Activated CD4-positive, alpha-beta T cell treated with anti-CD3 and anti-CD28 coated beads for 36 hours (primary cell): ENCODE measurements at places on chromosomes 11 and 22.
A peak's percentile ranks its signal among the peaks of the same experiment; 100 is the strongest.

DNA sequence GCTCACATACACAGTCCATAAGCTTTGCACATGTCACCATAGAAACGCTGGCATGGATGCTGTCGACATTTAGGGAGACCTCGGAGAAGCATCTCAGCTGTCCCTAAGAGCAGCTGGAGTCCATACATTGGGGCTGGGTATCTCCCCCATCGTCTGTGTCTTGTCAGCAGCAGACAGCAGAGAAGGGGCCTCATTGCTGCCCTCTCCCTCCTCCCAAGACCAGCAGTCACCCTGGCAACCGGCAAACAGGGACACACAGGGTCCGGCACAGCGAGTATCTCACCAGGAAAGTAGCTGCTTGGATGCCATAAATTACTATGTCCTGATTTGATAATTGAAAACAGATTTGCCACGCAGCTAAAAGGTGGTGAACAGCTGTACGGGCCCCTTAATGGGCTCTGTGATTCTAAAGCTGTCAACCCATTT, 84.4 kb downstream of the CD44 start:
- DNase-seq: no peak

GRCh38 chr11:130103296-130103814, 33.7 kb downstream of the APLP2 start:
- no peak for DNase-seq

- no peak for DNase-seq
These were observed 481.0 kb downstream of the SOX6 start for GRCh38 chr11:15875393-15875792.

DNA sequence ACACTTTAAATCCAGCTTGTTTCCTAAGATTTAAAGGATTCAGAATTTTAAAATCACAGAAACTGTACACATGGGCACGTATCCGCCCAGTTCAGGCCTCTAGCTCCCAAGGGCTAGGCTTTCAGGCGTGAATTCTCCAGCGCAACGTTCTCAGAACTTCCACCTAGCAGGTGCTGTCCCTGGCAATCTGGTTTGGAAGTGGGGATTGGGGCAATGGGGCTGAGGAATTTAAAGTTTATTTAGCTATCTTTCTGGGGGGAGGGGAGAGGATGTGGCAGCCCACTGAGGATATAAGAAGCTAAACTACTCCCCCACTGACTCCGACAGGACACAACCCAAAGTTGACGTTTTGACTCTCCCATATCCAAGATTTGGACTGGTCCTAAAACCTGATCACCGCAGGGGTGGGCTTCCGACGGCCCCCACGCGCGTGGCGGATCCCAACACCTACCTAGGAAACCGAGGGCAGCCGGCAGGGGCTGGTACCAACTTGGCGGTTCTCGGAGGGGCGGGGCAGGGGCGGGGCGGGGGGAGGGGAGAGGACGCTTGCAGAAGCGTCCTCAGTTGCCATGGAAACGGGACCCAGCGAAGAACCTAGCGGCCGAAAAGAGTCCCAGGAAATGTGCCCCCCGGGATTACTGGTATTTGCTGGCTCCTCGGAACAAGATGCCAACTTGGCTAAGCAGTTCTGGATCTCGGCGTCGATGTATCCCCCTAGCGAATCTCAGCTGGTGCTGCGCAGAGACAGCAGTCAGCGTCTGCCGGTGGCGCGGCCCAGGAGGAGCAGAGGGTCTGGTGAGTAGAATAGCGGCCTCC, at the start of gene HOATZ:
HOATZ (plus strand) TSS at position 563 of the 816 bp plus-strand sequence; CDS start at position 570, 7 bp downstream.
- peak; percentile 46 for DNase-seq

DNA sequence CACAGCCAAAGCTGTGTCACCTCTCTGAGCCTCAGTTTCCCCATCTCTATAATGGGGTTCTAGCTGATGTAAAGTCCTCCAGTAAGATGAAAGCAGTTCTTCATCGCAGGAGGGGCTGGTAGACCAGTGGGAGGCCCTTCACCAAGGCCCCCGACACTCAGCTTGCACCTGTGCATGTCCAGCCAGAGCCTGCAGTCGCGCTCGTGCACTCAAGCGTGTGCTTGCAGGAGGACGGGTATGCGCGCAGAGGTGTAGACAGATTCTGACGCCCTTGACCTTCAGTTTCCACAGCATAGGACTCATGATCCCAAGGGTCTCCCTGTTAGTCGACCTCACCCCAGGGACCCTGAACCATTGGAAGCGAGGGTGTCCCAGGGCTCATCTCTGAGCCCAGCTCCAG, 633.7 kb downstream of the TBC1D22A start:
- no peak for DNase-seq

DNA sequence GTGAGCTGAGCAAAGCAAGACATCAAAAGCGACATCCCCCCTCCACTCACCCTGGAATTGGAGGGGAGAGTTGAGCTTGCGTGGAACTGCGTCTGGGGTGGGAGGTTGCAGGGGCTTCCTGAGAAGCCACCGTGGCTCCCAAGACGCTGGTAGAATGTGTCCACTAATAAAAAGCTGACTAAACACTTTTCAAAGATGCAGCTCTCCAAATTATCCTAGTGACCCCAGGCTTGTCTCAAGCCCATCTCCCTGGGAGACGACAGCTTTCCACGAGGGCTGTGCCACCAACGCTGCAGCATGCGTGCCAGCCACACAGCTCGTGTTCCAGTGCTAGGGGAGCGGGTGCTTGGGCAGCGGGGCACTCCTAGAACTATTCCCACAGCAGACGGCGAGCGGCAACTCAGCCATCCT, 6.3 kb upstream of the GAL start:
- no peak for DNase-seq

- no peak for DNase-seq
These were observed 13.2 kb upstream of the DNAJB7 start for GRCh38 chr22:40875111-40875510.
